Right forelimb (tissue), 1 donor: ENCODE measurements at places on chromosomes 7 and 10.

DNA sequence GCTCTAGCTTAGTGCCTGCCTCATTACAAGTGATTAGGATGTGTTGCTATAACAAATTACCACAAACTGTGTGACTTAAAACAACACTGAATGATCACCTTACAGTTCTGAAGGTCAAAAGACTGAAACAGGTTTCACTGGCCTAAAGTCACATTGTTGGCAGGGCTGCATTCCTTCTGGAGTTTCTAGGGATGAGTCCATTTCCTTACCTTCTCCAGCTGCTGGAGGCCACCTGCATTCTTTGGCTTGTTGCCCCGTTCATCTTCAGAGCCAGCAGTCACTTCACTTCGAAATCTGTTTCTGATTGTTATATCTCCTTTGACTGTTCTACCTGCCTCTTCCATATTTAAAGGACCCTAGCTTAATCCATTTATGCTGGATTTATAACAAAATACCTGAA lies 69.4 kb upstream of the MTPN start:
- no peak for DNase-seq

DNA sequence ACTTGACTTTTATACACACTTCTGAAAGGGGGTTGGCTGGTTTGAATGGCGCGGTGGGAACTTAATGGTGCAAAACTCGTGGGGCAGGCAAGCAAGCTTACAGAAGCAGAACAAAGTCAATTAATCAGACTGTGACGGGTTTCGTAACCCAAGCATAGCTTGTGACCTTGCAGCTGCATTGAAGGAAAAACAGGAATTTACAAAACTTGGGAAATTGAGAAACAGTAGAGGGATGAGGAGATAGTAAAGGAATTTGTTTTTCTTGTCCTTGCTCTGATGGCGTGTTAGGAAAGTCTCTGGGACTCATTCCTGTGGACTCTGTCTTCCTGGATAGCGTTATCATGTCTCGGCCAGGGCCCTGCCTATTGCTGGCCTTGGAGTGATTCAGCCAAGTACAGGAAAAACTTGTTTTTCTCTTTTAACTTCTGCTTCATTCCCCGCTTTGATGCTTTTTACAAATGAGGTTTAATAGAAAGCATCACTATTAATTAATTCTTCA lies 220.0 kb upstream of the KCND2 start:
- no peak for DNase-seq

- no peak for DNase-seq
These were observed 46.1 kb upstream of the GRB10 start for GRCh38 chr7:50828801-50829200.

DNA sequence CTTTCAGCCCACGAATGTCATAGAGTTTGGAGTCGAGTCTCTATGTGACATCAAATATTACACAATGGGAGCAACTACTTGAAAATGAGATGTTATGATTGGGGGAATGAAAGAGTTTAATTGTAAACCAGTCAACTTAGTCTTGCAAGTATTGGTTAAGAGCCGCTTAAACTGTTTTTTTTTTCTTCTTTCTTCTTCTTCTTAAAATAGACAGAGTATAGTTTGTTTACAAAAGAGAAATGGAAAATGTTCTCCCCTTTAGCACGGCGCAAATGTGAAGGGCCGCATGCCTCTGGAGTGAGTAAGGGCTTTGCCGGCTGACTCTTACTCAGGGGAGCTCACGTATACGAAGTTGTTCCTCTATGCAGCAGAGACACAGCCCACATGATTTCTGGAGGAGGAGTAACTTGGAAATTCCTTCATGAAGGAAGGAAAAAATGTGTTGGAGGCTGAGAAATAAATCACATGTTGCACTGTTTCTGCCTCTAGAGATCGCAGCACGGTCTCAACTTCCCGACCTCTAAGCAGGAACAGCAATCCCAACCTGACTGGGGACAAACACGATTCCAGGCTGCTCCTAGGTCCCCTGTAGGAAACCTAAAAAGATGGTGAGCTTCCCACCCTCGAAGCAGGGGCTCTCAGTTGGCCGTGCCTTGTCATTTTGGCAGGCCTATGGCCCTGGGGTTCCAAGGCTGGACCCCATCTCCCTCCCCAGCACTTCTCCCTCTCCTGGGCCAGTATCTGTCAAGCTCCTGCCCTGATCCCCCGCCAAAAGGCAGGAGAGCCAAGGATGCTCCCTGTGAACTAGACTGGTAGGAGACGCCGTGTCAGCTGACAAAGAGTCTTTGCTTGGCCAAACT lies 44.8 kb downstream of the MYOF start:
- DNase-seq = peak; percentile 85

- no peak for DNase-seq
These were observed 296.7 kb downstream of the BBS9 start for GRCh38 chr7:33425929-33426678.

- no peak for DNase-seq
These were observed 906 bp downstream of the CDK1 start for GRCh38 chr10:60778971-60779796.

DNA sequence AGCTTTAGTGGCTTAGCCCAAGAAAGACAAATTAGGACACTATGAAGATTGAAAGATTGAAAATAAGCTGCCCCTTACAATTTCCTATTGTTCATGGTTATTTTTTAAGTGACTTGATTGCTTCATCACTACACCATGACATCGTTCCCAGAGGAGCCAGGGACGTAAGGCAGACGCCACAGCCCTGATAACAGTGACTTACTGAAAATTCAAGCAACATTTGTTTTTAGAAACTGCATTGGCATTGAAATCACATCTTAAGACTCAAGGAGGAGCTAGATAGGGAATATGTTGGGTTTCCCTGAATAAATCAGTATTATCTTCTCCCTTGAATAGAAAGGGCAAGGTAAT lies 38.7 kb upstream of the ANK3 start:
- no peak for DNase-seq

DNA sequence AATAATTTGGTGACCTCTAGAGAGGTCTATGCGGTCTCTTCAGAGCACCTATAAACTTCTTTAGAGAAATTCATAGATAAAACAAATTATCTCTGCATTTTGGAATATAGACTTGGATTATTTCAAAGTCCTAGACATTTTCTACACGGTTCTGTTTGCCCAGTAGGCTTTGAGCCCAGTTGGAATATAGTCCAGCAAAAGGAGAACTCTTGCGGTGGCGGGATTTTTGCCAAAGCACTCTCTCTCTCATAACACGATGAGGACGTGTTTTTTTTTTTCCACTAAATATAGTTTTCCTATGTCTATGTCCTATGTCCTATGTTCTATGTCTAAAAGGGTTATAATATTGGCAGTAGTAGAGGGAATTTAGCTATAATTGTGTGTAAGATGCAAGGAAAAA lies 164.9 kb upstream of the AGR3 start:
- no peak for DNase-seq

DNA sequence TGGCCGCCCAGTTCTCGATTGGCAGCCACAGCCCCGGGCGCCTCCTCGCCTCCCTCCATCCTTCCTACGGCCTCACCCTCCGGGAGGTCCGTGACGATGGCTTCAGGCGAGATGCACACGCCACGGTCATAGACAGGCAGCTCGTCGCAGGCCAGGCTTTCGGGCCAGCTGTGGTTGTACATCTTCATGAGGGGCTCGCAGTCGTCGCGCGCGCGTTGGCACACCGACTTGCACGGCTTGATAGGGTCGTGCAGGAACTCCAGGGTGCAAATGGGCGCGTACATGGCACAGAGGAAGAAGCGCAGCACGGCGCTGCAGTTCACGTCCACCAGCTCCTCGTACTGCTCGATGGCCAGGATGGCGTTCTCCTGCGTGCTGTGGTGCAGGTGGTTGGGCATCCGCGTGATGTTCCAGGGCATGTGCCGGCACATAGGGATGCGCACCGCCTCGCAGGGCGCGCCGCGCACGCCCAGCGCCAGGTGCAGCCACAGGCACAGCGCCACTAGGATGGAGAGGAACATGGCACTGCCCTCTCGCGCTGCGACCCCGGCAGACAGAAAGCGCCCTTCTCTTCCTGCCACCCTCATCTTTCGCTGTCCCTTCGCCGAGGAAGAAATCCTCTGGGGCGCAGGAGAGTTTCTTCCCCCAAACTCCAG lies 472 bp downstream of the SFRP4 start:
- peak; percentile 69 for DNase-seq

DNA sequence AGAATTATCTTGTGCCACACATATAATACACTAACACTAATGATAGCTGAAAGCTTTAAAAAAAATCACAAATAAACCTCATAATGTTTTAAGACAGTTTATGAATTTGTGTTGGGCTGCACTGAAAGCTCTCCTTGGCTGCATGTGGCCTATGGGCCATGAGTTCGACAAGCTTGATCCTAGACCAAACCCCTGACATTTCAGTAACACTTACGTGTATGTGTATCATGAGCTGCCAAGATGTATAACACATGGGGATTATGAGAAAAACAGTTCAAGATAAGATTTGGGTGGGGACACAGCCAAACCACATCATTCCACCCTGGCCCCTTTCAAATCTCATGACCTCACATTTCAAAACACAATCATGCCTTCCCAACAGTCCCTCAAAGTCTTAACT lies 823.8 kb downstream of the PCDH15 start:
- DNase-seq = no peak

DNA sequence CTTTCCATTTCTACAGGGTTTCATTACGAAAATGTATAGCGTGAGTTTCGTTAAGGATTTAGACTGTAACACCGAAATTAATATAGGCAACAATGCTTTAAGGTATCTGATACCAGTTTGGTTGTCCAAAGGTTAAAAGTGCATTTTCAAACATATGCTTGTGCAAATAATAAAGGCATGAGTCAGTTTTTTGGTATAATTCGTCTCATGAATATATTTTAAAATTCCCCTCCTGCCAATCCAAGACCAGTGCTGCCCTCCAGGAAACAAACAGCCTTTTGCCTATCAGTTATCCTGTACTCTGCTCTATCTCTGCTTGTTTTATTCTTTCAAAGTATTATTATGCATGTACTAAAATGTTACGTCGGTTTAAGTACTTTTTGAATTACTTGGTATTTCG lies 2.0 kb downstream of the LCOR start:
- DNase-seq = no peak

DNA sequence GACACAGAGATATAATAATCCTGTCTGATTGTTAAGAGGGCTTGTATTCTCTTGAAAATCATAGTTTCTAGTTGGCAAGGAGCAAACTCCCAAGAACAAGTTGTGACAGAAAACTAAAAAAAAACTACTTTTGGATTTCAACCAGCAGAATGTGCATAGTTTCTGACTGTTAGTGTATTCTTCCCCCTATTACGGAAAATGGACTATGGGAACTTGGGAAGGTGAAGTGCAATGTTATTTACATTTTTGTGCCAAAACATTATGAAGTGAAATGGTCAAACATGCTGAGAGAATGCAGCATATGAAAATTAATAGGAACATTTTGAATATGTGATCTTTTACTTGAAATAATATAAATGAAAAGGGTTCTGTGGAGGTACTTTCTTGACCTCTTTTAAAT lies 660.8 kb downstream of the SUGCT start:
- no peak for DNase-seq

- DNase-seq = no peak
These were observed 116.5 kb upstream of the EFCAB10 start for GRCh38 chr7:105697753-105698152.

GRCh38 chr7:30252885-30253795 lies 31.3 kb upstream of the ZNRF2 start:
- DNase-seq = no peak

DNA sequence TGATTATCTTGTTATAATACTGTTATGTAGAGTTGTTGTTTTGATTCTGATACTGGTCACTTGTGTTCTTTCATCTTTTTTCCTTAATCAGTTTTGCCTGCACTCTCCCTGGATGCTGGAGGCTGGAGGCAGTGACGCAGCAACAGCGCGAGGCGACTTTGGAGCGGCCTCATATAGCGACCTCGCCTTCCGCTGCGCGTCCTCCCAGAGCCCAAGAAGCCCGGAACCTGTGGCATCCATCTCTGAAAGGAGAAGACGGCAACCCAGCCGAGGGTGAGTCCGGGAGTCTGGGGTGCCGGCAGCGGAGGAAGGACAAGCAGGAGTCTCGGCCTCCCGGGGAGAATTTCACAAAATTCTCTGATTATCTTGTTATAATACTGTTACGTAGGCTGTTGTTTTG lies 161.2 kb downstream of the ZNF33B start:
- DNase-seq = no peak
